CD4-positive, alpha-beta T cell treated with Interleukin-15 for 4 hours (primary cell): ENCODE measurements at places on chromosomes 3 and 15.

GRCh38 chr3:192413461-192413860, 313.9 kb downstream of the FGF12 start:
- DNase-seq = no peak

DNA sequence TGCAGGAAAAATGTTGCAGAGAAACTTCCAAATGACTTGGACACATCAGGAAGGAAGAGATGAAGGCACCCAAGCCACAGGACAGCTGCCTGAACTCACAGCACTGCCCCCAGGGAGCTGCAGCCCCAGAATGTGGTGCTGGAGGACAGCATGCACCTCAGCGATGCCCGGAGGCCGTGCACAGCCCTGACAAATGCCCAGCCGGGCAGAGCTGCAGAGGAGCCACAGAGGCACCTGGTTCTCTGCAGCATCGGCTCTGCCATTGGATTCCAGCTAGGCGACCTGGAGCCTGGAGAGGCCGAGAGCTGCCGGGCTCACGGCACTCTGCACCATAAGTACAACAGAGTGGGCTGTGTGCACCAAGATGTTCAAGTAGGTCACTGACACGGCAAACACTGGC, 97.5 kb downstream of the OCA2 start:
- DNase-seq = no peak

DNA sequence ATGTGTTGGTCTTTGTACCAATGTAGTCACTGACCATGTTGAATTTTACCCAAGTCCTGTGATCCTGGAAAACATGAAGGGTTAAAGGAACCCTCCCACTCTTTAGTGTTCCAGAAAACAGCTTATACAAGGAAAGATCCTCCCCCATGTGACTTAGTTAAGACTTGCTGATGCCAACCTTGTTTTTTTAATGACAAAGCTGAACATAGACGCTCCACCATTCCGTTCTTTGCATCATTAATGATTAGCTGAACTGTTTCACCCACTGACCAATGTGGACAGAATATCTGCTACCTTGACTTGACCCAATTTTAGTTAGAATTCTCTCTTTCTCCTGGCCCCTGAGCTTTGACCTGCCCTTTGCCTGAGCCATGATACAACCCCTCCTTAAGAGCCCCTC, 3.5 kb upstream of the WDR72 start:
- DNase-seq = no peak

GRCh38 chr15:95175914-95176658, 944.7 kb downstream of the MCTP2 start:
- DNase-seq = no peak

GRCh38 chr3:14463330-14464140, 61.1 kb downstream of the SLC6A6 start:
- DNase-seq = no peak

DNA sequence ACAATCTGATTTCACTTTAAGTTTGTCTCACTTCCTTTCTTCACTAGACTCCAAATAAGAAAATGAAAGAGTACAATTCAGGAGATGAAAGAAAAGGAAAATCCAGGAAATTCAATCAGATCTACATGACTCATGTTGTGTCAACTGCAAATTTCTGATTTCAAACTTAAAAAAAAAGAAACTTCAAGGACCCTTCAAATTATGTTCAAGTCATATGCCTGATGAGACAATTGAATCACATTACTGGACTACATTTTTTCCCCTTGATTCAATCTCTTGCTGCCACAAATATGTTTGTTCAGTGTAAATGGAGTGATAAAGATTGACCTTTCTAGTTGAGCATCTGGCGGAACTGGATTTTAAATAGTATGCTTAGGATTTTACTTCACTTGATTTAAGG, 37.4 kb downstream of the FRMD5 start:
- DNase-seq = no peak

- DNase-seq = no peak
Observed at GRCh38 chr3:190108804-190109203, 11.9 kb downstream of the P3H2 start.

- DNase-seq = peak; percentile 53
Observed at GRCh38 chr3:151146071-151146730, 56.8 kb downstream of the GPR171 start.

GRCh38 chr15:27872355-27872754, 226.8 kb downstream of the OCA2 start:
- no peak for DNase-seq

GRCh38 chr15:90930861-90931574, 1.3 kb downstream of the HDDC3 start:
- no peak for DNase-seq

- DNase-seq = no peak
Observed at GRCh38 chr3:194871864-194872668, 186.4 kb downstream of the FAM43A start.

DNA sequence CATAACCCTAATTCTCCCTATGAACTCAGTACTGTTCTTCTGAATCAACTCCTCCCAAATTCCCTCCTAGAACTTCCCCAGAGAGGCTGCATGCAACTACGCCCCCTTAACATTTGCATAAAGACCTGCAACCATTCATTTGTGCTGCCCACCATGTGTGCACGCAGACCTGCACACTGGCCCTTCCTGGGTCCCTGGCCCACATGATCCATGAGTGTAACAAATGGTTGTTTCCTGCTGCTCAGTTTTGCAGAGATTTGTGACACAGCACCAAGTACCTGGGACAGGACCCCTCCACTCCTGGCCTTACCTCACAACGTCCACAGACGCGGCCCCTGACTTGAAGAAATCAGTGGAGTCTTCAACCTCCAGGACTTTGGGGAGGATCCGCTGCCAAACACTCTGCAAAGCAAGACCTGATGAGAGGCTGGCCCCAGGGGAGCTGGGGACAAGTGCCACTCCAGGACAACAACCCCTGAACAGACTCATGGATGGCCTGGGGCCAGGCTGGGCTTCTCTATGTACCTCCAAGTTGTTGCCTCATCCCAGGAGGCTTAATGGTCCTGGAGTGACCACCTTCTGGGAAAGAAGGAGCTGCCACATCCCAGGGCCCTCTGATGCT, 33.8 kb downstream of the ALDH1L1 start:
- DNase-seq = no peak

- DNase-seq = no peak
Observed at GRCh38 chr3:41198526-41198925, 779 bp upstream of the CTNNB1 start.

GRCh38 chr3:193882091-193882490, 253.9 kb upstream of the HES1 start:
- DNase-seq = no peak

GRCh38 chr15:78004919-78005634, 72.4 kb downstream of the TBC1D2B start:
- no peak for DNase-seq
